Diencephalon (tissue), 1 donor: ENCODE measurements at places on chromosomes 1 and 21. TPM values are rescaled to one million over a fixed set of nuclear protein-coding genes. Genes with fewer than 3 reads are reported as not detected.

CLIC4 gene
- total RNA-seq: 110 TPM

LRRC47 gene
- total RNA-seq: 32.1 TPM

URB2 gene
- total RNA-seq: 14.1 TPM

LAX1 gene
- 0.23 TPM for total RNA-seq

LCA5L gene
- 1.2 TPM for total RNA-seq
